ENCODE measurements at places on chromosomes 3 and 15. TPM values are rescaled to one million over a fixed set of nuclear protein-coding genes. Genes with fewer than 3 reads are reported as not detected.

IQCB1 gene
- total RNA-seq: 2.9 TPM

MYL3 gene
- 3.6 TPM for total RNA-seq

DNA sequence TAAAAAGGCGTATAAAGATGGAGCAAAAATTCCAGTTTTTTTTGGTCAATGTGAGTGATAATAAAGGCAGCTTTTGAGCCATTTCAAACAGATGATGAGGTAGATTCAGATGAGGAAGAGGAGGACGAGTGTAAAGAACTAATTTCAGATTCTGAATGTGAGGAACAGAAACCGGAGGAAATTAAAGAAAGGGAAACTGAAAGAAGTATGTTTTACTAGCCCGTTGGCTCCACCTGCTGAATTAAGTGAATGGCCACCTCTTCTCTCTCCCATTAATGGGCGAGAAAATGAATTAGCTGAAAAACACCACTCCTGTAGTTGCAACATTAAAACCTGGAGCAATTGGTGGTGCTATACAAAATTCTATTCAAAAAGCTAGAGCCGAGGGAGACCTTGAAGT is 55.4 kb downstream of the CYP19A1 start:
- DNase-seq: no peak

- DNase-seq: no peak
Observed at GRCh38 chr3:28186748-28187147, 54.7 kb upstream of the CMC1 start.

DNA sequence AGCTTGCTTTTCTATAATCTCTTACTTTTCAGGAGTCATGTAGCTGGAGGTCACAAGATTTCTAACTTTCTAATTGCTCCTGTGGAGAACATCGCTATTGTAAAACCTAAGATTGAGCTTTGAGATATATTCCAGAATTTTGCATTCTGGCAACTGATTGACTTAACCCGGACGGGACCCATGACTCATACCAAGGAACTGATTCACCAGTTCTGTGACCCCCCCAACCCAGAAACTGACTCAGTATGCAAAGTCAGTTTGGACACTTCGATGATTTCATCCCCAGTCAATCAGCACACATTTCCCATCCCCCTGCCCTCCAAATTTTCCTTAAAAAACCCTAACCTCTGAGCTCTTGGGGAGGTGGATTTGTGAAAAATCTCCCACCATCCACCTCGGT is 396.5 kb upstream of the GBE1 start:
- DNase-seq: no peak

GRCh38 chr3:140943781-140944552 is 2.3 kb downstream of the SLC25A36 start:
- DNase-seq: no peak

Data from ascending aorta (tissue), 2 donors.